ENCODE measurements at places on chromosomes 1 and 21.

- no peak for DNase-seq
Observed at GRCh38 chr1:200162877-200163276, 135.4 kb downstream of the NR5A2 start.

- DNase-seq: no peak
Observed at GRCh38 chr1:26177182-26177684, at the start of gene CNKSR1. TSS of gene CNKSR1 (plus strand) at chr1:26177491. CDS start at chr1:26177548, 57 bp downstream.

GRCh38 chr1:1680031-1680911 lies 12.3 kb downstream of the SLC35E2B start:
- DNase-seq: no peak

GRCh38 chr1:21308847-21309652 lies 18.8 kb upstream of the ECE1 start:
- DNase-seq: no peak

DNA sequence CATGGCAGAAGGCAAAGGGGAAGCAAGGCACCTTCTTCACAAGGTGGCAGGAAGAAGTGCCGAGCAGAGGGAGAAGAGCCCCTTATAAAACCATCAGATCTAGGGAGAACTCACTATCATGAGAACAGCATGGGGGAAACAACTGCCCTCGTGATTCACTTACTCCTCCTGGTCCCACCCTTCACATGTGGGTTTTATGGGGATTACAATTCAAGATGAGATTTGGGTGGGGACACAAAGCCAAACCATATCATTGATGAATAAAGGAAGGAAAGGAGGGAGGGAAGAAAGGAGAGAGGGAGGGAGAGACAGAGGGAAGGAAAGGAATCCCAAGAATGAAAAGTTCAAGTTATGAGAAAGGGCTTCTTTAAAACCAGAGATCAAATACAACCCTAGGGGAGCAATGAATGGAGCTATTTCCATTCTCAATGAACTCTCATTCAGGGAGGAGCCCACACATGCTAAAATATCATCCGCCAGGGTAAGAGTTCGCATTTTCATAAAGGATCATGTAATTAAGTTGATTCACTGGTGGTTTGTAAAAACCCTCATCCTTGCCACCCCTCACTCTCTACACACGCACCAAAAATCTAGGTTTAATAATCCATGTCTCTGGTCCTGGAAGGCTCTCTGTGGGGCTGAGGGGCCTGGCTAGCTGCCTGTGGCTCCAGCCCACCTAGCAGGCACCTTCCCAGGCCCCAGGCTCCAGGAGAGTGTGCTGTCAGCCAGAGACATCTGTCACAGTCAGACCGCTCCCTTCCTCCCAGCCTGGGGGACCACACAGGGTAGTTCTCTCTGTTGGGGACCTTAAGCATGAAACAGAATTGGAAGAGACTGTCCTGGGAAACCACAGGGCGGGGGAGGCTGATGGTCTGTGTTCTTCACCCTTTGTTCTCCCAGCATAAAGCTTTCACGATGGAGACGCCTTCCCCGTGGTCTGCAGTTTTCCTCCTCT lies 94.0 kb downstream of the CCDC185 start:
- DNase-seq: no peak

All from AG20443 (cell line).